ENCODE measurements at places on chromosomes 1 and 21. TPM values are rescaled to one million over a fixed set of nuclear protein-coding genes. Genes with fewer than 3 reads are reported as not detected.

RIPK4 gene
- total RNA-seq, result 0.09 TPM

RGS8 gene
- total RNA-seq, result not detected

NSL1 gene
- 41.7 TPM for total RNA-seq

TLCD4 gene
- total RNA-seq, result 0.34 TPM

- DNase-seq, result no peak
Observed at GRCh38 chr1:231638647-231639046, 12.1 kb downstream of the DISC1 start.

- DNase-seq, result no peak
Observed at GRCh38 chr1:225587310-225587709, 65.6 kb downstream of the ENAH start.

DNA sequence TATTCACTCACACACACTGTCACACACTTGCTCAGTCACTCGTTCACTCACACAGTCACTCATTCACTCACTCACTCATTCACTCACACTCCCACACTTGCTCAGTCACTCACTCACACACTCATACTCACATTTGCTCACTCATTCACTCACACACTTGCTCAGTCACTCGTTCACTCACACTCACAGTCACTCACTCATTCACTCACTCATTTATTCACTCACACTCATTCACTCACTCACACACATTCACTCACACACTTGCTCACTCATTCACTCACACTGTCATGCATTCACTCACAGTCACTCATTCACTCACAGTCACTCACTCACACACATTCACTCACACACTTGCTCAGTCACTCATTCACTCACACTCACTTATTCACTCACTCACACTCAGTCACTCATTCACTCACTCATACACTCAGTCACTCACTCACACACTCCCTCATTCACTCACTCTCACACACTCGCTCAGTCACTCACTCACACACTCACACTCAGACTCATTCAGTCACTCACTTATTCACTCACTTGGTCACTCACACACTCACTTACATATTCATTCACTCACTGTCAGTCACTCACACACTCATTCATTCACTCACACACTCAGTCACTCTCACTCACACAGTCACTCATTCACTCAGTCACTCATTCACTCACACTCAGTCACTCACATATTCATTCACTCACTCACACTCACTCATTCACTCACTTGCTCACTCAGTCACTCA is 167.0 kb upstream of the C1orf174 start:
- no peak for DNase-seq

GRCh38 chr1:23581219-23581618 is 21.9 kb upstream of the ID3 start:
- peak; percentile 91 for DNase-seq

DNA sequence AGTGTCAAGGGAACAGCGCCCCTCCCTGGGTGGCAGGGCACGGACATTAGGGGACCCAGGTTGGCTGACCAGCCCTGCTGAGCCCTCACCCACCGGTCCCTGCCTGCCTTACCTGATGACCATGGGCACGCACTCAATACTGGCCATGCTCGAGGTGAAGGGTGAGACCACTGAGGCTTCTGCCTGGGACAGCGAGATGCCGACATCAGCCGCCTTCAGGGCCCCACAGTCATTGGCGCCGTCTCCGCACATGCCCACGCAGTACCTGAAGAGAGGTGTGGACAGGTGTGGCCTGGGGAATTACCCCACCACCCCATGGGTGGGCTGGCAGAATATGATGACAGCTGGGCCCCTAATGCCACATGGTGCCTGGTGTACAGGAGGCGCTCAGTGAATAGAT is 7.8 kb upstream of the MFAP2 start:
- no peak for DNase-seq

DNA sequence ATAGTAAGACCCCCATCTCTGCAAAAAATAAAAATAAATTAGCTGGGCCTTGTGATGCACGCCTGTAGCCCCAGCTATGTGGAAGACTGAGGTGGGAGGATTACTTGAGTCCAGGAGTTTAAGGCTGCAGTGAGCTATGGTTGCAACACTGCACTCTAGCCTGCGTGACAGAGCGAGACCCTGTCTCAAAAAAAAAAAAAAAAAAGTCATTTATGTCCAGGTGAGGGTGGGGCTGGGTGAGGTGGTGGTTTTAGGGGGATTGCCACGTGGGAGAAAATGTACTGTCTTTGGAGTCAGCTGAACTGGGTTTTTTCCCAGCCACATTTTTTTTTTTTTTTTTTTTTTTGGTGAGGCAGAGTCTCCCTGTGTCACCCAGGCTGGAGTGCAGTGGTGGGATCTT is 6.7 kb downstream of the PIK3CD start:
- DNase-seq, result no peak

DNA sequence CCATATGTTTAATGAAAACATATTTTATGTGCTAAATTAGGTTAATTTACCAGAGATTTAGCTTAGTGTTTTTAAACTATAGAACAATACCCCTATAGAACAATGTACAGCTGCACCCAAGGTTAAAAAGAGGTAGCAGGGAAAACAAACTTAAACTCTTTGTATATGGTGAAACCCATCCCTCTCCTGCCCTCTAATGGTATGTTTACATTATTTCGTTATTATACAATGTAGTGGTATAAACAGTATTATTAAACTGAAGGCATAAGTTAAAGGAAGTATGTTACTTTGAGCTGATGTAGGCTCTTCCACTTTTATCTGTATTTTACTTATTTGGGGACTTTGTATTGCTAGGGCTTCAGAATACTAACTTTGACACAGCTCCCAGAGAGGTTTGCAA is 16.7 kb upstream of the ZYG11A start:
- peak; percentile 35 for DNase-seq

- peak; percentile 75 for DNase-seq
Observed at GRCh38 chr1:241612533-241613477, 27.4 kb downstream of the CHML start.

DNA sequence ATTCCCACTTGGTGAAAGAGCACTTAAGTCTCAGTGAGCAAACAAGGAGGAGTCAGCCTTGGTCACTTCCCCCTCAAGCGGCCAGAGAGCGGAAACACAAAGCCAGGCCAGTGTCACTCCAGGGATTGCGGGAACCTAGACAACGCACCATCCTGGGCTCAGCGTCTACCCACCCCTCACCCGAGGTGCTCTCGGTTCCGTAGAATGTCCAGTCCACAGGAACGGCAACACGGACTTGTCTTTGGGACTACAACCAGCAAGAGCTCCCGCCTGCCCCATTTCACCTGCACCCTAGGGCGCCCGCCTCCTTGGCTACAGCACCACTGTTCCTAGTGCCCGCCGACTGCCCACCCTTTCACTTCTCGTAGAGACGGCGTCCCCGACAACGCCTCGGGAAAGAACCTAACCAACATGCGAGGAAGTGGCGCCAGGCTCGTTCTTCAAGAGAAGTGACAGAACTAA is 509 bp downstream of the GDAP2 start:
- peak; percentile 78 for DNase-seq

DNA sequence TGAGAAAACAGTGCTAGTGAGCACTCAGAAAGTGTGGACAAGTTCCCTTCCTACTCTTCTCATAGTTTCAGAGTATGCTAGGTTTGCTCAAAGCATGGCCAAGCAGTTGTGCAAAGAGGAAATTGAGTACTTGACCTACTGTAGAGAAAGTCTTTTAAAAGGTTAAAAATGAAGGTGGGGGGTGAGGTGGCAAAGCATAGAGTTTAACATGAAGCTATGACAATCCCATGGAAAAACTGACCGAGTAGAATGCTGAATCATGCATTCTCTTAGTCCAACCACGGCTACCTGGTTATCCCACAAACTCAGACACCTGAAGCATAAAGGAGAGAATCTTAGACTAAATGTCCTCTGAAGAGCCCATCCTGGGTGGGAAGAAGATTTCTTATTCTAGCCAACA is 79.9 kb downstream of the PTPN14 start:
- DNase-seq, result no peak

DNA sequence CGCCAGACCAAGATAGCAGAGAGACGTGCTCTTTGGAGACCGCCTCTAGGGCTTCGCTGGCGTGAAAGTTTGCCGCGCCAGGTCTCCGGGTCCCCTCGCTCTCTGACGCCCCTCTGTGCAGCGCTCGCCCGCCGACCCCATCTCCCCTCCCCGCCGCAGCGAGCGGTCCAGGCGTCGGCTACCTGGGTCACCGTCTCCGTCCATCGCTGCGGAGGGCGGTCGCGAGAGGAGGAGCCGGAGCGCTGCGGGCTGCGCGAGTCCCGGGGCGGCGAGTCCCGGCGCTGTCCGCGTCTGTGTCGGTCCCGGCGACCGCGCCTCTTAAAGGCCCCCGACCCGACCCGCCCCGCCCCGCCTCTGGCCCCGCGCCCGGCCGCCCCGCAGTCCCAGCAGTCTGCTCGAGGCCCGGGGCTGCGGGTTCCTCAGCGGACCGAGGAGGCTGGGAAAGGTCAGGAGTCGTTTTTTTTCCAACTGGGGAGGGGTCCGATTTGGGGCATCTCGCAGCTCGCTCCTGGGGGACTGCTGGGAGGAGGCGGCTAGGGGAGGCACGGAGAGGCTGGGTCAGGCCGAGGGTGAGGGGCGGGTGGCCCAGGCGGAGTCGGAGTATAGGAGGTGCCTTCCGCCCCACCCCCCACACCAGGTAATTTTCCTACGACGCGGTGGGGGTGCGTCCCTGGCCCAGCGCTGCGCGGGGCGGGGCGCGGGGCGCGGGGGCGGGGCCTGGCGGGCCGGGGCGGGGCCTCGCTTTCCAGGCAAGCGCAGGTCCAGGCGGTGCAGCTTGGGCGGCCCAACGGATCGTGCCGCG is at the start of the genes FBXO2 and FBXO44:
Gene FBXO2, minus strand, starts transcription at position 293 of the 802 bp plus-strand sequence. Its CDS starts 89 bp downstream, at position 204.
Gene FBXO44, plus strand, starts transcription at position 741 of the 802 bp plus-strand sequence. CDS start 959 bp downstream, outside the sequence.
- peak; percentile 36 for DNase-seq

- no peak for DNase-seq
Observed at GRCh38 chr21:45255381-45256020, 32.2 kb downstream of the POFUT2 start.

GRCh38 chr1:19620786-19621185 is 23.3 kb upstream of the NBL1 start:
- DNase-seq, result no peak

- DNase-seq, result no peak
Observed at GRCh38 chr1:155178441-155179111, 4.9 kb downstream of the TRIM46 start.

DNA sequence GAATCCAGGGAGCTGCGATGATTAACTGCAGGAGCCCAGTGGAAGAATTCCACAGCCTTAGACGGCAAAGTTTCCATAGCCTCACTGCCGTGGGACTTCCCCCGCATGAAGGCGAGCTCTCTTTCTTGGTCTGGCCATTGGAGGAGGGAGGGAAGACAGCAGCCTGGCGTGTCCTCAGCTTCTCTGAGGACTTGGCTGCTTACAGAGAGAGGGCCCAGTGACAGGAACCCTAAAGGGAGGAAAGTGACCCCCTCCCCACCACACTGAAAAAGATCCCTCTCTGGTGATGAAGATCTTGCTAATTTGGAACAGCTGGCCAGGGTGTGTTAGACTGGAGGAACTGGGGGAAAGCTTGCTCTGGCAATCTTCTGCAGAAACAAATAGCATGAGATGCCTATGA is 41.0 kb downstream of the ATP2B4 start:
- no peak for DNase-seq

Data from dermis blood vessel endothelial cell (primary cell).